GM23248 (cell line): ENCODE measurements at places on chromosomes 11 and 22.

GRCh38 chr22:23281406-23282088 is 101.2 kb downstream of the BCR start:
- peak; percentile 71 for DNase-seq

DNA sequence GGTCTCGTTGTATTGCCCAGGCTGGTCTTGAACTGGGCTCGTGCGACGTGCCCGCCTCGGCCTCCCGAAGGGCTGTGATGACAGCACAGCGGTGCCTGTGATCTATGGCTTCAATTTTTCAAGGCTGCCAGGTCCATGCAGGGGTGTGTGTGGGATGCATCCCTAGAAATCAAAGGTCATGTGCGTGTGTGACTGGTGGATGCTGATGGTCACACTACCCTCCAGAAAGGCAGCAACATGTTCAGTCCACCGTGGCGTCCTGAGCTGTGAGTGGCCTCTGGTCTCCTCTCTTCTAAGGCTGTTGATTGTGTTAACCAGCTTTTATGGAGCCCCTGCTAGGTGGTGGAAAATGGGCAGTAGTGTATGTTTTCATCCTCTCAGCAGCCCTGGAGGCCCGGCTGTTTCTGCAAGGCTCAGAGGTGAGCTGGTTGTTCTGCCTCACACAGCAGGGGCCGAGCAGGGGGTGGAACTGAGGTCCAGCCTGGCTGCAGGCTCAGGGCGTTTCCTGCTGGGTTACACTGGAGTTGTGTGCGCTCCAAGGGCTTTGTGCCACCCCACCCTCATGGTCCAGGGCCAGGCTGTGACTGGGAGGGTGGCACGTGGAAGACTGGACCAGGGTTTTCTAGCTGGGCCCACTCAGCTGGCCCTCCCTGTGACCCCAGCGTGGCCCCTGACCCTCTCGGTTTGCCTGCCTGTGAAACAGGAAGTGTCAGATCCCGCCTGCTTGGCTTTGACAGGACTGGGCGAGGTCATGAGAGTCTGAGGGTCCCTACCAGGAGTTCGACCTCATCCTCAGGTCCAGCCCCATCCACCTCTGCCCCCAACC is 7.7 kb downstream of the BIK start:
- DNase-seq, result peak; percentile 54

DNA sequence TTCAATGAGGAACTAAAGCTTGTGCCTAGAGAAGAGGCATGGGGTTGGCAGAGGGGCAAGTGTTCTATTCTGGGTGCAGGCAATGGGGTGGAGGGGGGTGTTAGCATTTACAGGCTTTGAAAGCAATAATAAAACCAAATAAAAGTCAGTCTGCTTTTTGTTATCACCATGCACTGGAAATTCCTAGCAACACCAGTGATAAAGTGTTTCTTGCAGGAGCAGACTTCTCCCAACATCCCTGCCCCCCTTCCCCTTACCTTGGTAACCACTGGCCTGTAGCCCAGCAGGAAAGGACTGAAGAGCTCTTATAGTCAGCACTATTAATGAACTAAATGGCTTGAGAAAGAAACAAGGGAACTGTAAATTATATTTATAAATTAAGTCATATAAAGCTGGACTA is 65.2 kb upstream of the SESN3 start:
- no peak for DNase-seq

- DNase-seq, result peak; percentile 79
Measured at GRCh38 chr11:57345555-57346211, 7.5 kb downstream of the P2RX3 start.

GRCh38 chr22:23608583-23608982 is 23.5 kb downstream of the DRICH1 start:
- DNase-seq, result peak; percentile 48

- DNase-seq, result no peak
Measured at GRCh38 chr11:92720385-92720784, 249.1 kb upstream of the MTNR1B start.

- DNase-seq, result peak; percentile 96
Measured at GRCh38 chr11:118911880-118912741, 13.6 kb downstream of the BCL9L start.

DNA sequence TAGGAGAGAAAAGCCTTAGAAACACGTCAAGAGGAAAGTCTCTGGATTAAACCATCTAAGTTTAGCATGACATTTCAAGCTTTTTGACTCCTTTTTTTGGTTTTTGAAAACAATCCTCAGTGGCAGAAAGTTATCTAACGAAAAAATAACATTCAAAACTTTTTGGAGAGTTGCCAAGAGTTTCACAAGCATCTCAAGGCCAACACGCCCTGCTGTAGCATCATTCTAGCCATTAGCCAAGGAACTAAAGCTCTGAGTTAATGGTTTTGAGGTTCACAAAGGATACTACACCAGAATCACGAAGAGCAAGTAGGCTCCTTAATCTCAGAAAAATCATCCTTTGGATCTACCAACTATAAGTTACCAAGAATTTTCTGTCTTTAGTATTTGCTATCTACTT is 94.8 kb downstream of the PICALM start:
- DNase-seq, result peak; percentile 63

GRCh38 chr22:47067321-47067890 is 305.0 kb downstream of the TBC1D22A start:
- no peak for DNase-seq

- no peak for DNase-seq
Measured at GRCh38 chr11:110338684-110339083, 42.3 kb upstream of the RDX start.

- no peak for DNase-seq
Measured at GRCh38 chr11:73991471-73992006, 8.9 kb upstream of the UCP2 start.

- peak; percentile 35 for DNase-seq
Measured at GRCh38 chr11:121521145-121522042, 68.6 kb upstream of the SORL1-AS1 start.

- DNase-seq, result peak; percentile 37
Measured at GRCh38 chr11:112016088-112016764, 9.0 kb upstream of the DLAT start.

- no peak for DNase-seq
Measured at GRCh38 chr11:123564221-123564620, 90.2 kb downstream of the SCN3B start.

DNA sequence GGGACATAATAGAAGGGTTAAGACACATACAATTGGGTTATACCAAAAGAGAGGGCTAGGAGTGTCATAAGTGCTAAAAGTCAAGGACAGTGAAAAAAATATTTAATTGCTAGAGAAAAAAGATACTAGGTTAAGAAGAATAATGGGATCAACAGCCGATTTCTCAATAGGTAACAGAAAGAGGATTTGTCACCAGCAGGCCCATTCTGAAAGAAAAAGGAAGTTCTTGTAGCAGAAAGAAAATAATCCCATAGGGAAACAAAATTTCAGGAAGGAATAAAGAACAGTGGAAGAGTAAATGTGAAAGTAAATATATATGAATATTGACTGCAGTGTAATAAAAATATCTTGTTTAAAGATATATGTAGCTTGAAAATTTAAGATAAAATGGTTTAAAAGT is 43.3 kb upstream of the ADORA2A start:
- no peak for DNase-seq

GRCh38 chr11:56396047-56396446 is 16.4 kb upstream of the OR5AL1 start:
- DNase-seq, result no peak

- no peak for DNase-seq
Measured at GRCh38 chr22:31954535-31955523, 10.5 kb downstream of the YWHAH start.

- peak; percentile 40 for DNase-seq
Measured at GRCh38 chr11:48210052-48210451, 6.6 kb upstream of the OR4B1 start.

GRCh38 chr11:102111011-102111786 is 952 bp downstream of the YAP1 start:
- DNase-seq, result peak; percentile 89
